H4 (cell line): ENCODE measurements at places on chromosomes 7 and 10. TPM values are rescaled to one million over a fixed set of nuclear protein-coding genes. Genes with fewer than 3 reads are reported as not detected.

ZNF511 gene
- total RNA-seq: 53.2 and 66.3 TPM in 2 replicates

DNA sequence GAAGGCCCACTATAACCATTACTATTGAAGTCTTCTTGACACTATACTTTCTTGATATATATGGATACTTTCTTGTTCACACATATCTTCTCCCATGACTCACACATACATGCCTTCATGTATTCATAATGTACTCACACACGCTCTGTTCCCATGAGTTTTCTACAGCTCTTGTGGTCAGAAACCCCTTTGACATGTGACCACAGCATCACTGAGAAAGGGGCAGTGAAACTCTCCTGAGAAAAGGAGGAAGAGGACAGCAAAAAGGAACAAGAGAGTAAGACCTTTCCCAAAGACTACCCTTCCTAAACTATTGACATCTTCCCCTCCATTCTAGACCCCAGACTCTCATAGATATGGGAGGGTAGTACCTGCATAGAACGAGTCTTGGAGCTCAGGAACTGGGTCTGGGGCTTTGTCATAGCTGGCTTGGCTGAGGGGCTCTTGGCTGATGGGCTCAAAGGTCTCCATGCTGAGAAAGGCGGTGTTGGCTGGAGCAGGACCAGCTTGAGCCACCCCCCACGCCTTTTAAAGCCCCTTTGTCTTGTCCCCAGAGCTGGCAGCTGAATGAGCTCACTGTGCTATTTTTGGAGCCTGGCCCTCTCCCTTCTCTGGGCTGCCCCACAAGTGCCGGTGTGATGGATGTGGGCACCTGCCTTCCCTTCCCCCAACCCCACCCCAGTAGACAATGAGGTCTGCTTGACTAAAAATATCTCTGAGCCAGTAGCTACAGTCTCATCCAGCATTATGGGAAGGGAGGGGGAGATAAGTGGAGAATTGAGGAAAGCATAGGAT is 5.1 kb downstream of the SYNPO2L start:
- peak; percentile 31 for DNase-seq

GRCh38 chr10:46272863-46273415 is 13.9 kb upstream of the ANTXRL start:
- DNase-seq: no peak

GRCh38 chr7:101633511-101633910 is 4.4 kb upstream of the MYL10 start:
- no peak for DNase-seq

DNA sequence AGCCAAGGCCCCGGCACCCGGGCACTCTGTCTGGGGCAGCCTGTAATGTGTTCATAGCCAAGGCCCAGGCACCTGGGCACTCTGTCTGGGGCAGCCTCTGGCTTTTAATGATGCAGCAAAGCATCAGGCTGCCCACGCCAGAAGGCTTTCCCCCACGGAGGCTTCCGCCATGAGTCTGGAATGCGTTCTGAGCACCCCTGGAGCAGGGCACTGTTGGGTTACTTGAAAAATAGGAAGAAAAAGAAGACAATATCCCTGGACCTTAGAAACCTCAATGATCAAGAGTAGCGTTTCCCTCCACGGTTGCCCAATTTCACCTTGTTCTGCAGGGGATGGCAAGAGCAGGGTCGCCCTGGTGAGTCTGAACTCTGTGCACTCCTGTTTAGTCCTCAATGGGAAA is 565.0 kb downstream of the PTPRN2 start:
- DNase-seq: no peak

TFR2 gene
- total RNA-seq: 0.25 TPM in 1 of 2 replicates, not detected in the other

DNA sequence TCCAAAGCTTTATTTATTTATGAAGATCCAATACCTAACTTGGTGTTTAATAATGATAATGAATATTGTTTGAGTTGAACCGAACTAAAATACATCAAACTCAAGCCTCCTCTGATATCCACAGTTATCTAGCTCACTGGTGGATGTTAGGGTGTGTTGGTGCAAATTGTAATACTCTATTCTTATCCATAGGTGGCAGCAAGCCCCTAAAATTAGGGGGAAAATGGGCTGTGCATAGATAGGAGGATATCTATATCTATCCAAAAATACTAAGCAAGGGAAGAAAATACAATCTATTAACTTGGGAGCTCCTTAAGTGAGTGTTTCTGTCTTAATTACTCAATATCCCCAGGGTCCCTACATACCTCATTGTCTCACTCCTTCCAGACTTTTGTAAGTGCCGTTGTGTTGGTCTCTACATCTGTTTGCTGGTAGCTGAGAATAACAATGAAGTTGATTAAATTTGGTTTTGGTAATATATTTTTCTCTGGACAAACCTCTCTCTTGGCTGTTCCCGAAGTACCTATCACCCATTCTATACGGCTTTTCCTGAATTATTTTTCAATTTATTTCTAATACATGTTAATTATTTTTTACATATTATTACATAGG is 55.0 kb upstream of the VWDE start:
- DNase-seq: peak; percentile 67
